ENCODE measurements at places on chromosomes 13 and 19.

GRCh38 chr19:17447704-17448130 is 751 bp downstream of the TMEM221 start:
- DNase-seq: no peak

DNA sequence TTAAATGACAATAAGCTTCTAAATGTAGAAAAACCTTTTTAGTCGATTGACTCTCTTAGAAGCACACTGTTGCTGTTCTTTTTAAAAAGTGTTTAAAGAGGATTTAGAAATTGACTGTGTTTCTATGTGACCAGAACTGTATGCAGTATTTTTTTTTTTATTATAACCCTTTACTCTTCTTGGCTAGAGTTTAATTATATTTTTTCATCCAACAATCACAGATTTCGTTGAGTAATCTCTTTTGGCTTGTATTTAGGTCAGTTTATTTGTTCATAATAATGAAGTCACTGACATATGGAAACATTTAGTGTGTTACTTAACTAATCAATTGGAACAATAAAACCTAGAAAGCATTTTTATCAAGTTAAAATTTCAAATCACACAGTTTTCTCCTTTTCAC is 19.9 kb downstream of the CSNK1A1L start:
- DNase-seq: no peak

- DNase-seq: no peak
Measured at GRCh38 chr13:27810461-27810860, 18.2 kb downstream of the GSX1 start.

DNA sequence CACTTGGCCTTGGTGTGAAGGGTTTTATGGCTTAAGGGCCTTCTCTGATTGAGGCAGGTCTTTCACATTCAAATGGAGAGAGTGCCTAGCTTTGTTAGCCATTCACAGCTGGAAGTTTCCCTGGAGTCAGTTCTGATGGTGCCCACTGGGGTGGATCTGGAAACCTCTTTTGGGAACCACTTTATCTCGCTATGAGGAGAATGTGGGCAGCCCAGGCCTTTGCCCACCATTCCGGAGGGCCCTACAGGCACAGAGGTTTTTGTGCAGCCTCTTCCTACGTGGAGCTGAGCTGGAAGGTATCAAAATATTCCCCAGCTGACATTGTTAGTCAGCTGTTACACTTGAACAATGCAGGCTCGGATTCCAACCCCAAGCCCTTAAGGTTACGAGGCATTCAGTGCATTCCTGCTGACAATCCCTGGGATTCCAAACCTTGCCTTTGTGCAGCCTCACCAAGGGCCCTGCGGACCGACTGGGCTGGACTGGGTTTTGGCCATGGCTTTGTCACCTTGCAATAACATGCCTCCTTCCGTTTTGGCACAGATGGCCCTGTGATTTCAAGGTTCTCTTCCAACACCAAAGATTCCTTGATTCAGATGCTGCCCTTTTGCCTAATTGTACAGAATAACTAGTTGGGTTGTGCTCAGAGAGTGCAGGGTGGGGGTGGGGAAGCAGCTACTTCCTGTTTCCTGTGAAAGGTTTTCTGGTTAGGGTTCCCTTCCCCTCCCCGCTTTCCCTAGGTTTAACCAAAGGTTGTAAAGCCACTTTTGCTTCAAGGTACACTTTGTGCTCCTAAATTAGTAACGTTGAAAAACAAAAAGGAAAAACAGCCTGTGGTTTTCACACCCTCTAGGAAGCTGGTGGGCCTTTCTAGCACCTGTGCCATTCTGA is 27.0 kb downstream of the SAE1 start:
- peak; percentile 50 for DNase-seq

GRCh38 chr13:77016888-77017623 is 9.9 kb downstream of the FBXL3 start:
- no peak for DNase-seq

- no peak for DNase-seq
Measured at GRCh38 chr19:57249329-57249728, 8.9 kb downstream of the ZNF805 start.

GRCh38 chr19:14686411-14686810 is 3.4 kb upstream of the ZNF333 start:
- DNase-seq: no peak

DNA sequence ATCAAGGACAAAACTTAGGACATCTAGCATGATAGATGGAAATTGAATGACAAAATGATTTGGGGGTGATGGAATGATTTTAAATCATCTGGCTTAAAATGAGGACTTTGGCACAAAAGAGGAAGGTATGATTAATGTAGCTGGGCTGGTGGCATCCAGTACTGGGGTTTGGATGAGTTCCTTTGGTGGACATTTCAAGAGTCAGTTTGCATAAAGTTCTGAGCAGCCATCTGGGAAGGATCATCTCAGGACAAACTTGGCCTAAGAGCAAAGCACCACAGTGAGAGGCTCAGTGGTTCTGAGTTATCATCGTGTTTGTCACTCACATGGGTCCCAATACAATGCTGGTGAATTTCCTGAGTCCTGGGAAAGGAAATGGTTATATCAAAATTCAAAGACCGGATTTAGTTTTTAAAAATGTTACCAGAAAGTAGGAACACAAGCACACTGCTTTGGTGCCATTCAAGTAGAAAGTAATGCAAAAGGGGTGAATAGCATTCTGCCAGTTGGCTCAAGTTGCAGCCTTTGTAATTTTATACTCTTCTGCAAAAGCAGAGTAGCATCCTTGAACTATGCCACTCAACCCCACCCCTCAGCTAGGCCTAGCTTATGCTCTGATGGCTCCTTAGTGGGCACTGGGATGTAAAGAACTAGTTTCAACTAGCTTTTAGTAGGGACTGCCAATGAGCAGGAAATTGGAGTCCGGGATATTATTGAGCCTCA is 219.0 kb downstream of the COG6 start:
- DNase-seq: no peak

DNA sequence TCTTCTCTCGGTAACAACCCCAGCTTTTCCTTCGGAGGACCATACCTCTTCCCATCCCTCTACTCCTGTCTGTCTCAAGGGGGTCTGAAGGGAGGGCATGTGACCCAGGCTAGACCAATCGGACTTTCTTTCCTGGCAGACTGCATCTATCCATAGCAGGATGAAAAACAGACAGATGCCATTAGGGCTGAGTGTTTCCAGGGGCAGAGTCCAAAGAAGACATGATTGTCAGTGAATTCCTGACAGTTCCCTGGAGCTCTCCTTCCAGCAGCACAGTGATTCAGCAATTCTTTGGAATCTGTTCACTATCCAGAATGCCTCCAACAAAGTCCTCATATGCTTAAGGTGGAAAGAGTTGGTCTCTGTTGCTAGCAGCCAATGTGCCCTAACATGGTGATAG is 189.8 kb downstream of the KCTD12 start:
- no peak for DNase-seq

- no peak for DNase-seq
Measured at GRCh38 chr13:104198801-104199200, 1132.6 kb upstream of the SLC10A2 start.

GRCh38 chr19:48644839-48645619 is 958 bp downstream of the CA11 start:
- DNase-seq: no peak

- DNase-seq: no peak
Measured at GRCh38 chr13:113117911-113118260, 4.7 kb upstream of the F10 start.

Data from AG04450 (cell line).